ENCODE measurements at places on chromosomes 11 and 22.
A peak's percentile ranks its signal among the peaks of the same experiment; 100 is the strongest.

DNA sequence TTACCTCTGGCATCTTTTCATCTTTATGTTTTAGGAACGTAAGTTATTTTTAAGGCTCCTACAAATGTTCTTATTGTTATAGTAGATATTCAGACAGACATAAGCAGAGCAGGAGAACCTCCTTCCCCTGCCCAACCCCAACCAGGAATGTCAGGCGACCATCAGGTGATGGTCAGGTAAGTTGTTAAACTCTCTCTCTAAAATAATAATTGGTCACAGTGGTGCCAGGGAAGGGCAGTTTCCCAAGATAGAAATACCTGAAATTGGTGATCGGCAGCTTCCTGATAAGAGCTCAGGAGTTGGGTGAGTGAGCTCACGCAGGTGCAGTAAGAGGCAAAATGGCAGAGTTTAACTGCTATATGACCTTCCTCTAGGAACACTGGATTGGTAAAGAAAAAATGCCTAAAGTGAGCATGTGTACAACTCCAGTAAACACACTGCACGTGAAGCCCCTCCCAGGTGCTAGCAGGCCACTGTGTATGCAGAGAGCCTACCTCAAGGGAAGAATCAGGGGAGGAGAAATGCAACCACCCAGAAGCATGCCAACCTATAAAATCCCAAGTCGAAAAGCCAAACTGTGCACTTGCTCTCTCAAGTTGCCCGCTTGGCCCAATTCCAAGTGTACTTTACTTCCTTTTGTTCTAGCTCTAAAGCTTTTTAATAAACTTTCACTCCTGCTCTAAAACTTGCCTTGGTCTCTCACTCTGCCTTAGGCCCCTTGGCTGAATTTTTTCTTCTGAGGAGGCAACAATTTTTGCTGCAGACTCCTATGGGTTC is 273.9 kb downstream of the SBF2 start:
- no peak for DNase-seq

GRCh38 chr11:86692317-86692716 is 19.9 kb upstream of the ME3 start:
- DNase-seq = no peak

DNA sequence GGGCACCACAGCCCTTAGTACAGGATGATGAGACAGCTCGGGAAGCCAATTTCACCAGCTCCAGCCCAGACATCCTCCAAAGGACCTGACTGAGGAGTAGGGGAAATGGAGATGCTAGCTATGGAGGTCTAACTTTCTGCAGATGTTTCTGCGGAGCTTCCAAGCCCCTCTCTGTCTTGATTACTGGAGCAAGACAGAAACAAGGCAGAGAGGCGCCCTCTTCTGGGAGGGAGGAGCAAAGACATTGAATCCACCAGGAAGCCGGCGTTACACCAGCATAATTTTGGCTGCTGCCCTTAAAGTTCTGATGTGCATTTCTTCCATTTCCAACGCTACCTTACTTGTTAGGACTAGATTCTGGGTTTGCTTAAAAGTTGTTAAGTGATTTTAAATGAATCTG is 107.3 kb upstream of the HSD17B12 start:
- no peak for DNase-seq

DNA sequence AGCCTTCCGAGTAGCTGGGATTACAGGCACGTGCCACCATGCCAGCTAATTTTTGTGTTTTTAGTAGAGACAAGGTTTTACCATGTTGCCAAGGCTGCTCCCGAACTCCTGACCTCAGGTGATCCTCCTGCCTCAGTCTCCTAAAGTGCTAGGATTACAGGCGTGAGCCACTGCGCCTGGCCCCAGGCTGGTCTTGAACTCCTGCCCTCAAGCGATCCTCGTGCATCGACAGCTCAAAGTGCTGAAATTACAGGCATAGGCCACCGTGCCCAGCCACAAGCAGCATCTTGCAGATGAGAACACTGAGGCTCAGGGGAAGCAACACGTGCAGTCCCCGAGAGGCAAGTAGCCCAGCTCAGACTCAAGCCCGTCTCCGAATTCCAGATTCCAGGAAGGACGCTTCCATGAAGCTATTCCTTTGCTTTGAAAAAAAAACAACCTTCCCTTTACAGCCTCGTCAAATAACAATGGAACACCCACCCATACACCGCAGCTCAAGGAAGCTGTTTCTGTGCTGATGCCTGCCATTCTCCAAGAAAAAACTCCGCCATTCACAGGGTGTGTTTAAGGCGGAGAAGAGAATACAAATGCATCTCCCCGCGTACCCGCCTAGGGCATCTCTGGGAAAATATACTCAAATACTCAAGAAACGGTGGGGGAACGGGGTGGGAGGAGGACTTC is 34.5 kb upstream of the PDGFB start:
- no peak for DNase-seq

DNA sequence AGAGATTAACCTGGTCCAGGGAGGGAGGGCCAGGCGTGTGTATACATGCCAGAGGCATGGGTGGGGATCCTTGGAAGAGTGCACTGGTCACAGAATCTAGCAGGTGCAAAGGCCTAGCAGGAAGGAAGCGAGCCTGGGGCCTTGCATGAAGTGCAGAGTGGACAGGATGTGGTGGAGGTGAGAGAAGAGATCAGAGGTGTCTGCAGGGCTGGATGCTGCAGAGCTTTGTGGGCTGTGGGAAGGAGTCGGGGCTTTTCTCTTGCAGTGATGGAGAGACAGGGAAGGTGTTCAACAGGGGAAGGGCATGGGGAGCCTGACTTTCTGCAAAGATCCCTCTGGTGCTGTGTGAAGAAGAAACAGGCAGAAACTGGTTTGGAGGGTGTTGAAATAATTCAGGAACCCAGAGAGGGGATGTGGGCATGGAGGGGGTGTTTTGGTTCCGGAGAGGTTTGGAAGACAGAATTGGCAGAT is 2.5 kb upstream of the TPST2 start:
- no peak for DNase-seq

DNA sequence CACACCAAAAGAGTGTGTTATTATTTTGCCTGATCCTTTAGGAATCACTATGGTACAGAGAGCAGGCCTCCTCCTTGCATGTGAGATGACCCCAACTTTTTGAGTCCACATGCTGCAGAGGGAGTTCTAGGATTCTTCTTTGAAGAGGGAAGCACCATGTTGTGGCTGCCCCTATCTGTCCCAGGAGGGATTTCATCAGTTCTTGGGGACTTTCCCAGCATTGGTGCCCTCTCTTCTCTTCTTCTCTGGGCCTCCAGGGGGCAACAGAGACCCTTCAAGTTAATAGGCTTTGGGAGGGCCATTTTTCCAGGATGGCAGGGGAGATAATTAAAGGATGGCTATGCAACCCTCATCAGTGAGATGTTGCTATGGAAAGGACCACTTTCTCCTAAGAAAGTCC is 3.6 kb downstream of the MMP1 start:
- DNase-seq = no peak

DNA sequence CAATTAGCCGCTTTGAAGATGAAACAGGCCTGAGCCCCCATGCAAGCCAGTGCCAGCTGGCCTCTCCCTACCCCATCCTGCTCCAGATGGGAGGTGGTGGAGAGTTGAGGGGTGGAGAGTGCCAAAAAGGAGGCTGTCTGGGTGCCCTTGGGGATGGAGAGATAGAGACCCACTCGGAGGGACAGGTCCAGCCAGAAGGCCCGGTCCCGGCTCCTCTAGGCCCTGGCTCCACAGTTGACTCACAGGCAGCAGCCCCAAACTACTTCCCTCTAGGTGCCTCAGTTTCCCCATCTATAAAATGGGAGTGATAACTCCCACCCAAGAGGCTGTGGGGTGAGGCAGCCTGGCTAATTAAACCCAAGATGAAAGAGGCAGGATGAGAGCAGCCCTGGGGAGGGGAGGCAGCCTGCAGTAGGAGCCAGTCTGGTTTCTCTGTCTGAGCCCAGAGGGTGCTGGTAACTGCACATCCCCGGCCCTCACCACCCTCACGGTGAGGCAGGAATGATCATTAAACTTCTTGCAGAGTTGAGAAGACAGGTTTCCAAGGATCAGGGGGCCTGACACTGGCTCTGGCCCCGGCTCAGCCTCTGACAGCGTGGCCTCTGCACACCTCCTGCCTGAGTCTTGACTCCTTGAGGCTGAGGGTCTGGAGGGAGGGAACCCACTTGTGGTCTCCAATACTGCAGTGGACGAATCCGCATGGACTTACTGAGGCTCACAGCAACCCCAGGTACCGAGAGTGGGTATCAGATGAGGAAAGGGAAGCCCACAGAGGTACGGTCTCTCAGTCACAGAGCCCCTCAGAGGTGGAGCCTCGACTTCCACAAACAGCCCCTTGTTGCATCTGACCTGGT is 1.4 kb upstream of the AP5B1 start:
- DNase-seq = no peak

DNA sequence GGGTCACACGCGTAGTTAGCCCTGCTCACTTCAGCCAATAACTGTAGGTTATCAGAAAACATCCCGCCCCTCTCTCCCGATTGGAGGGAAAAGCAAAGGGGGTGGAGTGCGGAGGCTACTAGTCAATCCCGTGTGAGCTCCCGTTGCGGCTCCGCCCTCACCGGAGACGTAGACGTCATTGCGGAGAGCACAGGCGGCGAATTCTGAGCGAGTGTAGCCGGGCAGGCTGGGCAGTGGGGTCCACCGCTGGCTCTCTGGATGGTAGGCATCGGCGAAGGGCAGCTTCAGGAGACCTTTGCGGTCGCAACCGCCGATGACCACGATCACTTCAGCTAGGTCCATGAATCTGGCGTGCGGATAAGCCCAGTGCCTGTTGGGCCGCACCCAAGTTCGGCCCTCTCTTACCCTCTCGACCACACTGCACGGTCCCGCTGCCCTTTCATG is 4.7 kb downstream of the KLHL35 start:
- DNase-seq = peak; percentile 54

DNA sequence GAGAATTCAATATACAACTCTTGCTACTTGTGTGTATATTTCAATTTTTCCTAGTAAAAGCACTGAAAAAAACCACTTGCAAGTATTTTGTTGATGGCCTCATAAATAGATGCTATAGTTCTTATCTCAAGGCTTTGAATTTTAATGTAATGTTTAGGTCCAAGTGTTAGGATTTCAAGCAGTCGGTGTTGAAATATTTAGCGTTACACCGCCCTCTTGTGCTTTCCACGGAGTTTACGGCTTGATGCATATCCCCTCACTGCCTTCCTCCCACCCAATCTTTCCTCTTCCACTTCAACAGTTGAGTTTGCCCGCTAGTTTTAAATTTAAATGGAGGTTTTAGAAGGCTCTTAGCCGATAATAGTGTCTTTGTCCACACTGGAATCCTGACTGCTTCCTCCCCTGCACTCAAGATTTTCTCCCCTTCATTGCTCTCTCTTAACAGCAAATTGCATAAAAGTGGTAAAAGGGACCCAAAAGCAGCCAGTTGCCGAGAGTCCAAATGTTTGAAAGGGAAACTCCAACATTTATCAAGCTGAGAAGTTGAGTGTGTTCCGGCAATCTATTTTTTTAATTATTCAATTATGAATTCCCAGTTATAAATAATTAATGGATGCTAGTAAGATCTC is 25.9 kb upstream of the HTATIP2 start:
- DNase-seq = no peak

DNA sequence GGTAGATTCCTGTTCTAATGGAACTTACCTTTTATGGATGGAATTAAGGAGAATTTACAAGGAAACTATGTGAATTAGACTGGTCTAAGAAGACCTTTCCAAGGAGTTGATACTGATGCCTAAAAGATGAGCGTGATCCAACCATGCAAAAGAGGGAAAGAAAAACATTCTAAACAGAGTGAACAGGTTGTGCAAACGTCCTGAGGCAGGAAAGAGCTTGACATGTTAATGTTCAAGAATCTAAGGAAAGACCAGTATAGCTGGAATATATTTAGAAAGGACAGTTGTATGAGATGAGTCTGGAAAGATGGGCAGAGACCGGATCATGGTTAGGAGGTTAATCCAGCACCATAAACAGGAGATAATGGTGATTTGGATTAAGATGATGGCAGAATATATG is 1.3 kb downstream of the DDIAS start:
- DNase-seq = no peak

DNA sequence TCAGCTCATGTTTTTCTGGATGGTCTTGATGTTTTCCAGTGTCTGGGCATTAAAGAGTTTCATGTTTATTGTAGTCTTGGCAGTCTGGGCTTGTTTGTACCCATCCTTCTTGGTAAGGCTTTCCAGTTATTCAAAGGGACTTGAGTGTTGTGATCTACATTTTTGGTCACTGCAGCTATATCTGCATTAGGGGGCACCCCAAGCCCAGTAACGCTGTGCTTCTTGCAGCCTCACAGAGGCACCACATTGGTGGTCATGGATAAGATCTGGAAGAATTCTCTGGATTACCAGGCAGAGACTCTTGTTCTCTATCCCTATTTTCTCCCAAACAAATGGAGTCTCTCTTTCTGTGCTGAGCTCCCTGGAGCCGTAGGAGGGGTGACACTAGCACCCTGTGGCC is 451.5 kb upstream of the FAT3 start:
- DNase-seq = no peak

- DNase-seq = no peak
Measured at GRCh38 chr11:91922846-91923245, 301.8 kb upstream of the FAT3 start.

DNA sequence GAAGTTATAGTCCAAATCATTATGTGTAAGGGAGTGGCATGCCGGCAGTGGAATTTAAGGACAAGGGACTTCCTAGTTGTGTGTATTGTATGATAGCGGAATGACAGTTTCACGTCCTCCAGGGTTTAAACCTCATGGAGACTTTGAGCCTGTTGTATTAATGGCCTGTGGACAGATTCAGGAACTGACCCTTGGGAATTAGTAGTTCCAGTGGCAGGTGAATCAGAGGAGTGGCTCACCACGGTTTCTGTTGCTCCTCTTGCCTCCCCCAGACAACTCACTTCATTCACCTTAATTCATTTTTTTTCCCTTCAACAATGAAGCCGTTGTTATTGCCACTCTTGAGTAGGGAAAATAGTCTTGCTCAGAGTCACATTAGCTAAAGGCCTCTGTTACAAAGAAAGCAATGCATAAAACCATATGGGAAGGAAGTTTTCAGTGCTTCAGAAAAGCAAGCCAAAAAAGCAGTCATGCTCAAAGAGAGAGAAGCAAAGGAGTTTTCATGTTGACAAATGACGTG is 22.6 kb downstream of the AMOTL1 start:
- DNase-seq = no peak

DNA sequence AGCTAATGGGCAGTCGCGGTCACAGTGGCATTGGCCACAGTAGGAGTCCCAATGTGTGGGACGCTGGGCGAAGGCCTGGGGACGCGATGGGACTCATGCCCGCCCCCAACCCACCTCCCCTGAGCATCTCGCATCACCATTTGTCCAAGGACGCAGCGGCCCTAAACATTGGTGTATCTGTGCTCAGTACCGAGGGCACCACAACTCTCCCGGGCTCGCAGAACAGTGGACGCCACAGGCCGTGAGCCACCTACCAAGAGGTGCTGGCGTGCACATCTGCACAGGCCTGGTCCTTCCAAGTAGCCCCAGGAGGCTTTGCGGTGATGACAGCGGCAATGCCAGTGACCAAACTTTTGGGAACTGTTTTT is 27.3 kb downstream of the RRP7A start:
- no peak for DNase-seq
